GM12878 (cell line): ENCODE measurements at places on chromosomes 13 and 19. TPM values are rescaled to one million over a fixed set of nuclear protein-coding genes. Genes with fewer than 3 reads are reported as not detected.

The SPIB gene
- 85.0 and 90.7 TPM in 2 replicates for total RNA-seq

The CLEC4M gene
- 0.16 and 0.31 TPM in 2 replicates for total RNA-seq

The KLK2 gene
- 1.6 and 1.8 TPM in 2 replicates for total RNA-seq

The LRRC4B gene
- not detected in 2 replicates for total RNA-seq

The STOML3 gene
- not detected in 2 replicates for total RNA-seq

The APOC4 gene
- not detected in 2 replicates for total RNA-seq

GRCh38 chr13:105972306-105972721, 563.1 kb downstream of the EFNB2 start:
- no peak overlapping the region for H3K4me3 ChIP-seq
- H3K27me3 ChIP-seq, result no peaks in the 10 kb centered on the region
- no peaks in the 10 kb centered on the region for H3K4me1 ChIP-seq
- H3K27ac ChIP-seq, result no peak overlapping the region

GRCh38 chr13:29105779-29106178, 285.6 kb downstream of the MTUS2 start:
- H3K36me3 ChIP-seq, result no peaks in the 10 kb centered on the region
- H3K27ac ChIP-seq, result no peak overlapping the region
- H3K4me1 ChIP-seq, result no peaks in the 10 kb centered on the region
- DNase-seq, result no peak
- no peaks in the 10 kb centered on the region for H3K27me3 ChIP-seq

GRCh38 chr13:75092143-75092542, 389.8 kb downstream of the TBC1D4 start:
- H3K4me3 ChIP-seq, result no peak overlapping the region
- no peak overlapping the region for H3K27ac ChIP-seq
- H3K4me1 ChIP-seq, result no peaks in the 10 kb centered on the region
- H3K27me3 ChIP-seq, result no peaks in the 10 kb centered on the region
- DNase-seq, result no peak

- H3K36me3 ChIP-seq, result no peaks in the 10 kb centered on the region
- H3K27me3 ChIP-seq, result no peaks in the 10 kb centered on the region
- no peaks in the 10 kb centered on the region for H3K4me1 ChIP-seq
- no peak for DNase-seq
Measured at GRCh38 chr13:67267136-67267535, 37.0 kb upstream of the PCDH9 start.

GRCh38 chr13:28817204-28817603, 2.9 kb upstream of the MTUS2 start:
- peaks cover 3% of the 10 kb centered on the region for H3K27me3 ChIP-seq
- H3K27ac ChIP-seq, result no peak overlapping the region
- H3K36me3 ChIP-seq, result no peaks in the 10 kb centered on the region
- DNase-seq, result no peak
- H3K4me3 ChIP-seq, result no peak overlapping the region

DNA sequence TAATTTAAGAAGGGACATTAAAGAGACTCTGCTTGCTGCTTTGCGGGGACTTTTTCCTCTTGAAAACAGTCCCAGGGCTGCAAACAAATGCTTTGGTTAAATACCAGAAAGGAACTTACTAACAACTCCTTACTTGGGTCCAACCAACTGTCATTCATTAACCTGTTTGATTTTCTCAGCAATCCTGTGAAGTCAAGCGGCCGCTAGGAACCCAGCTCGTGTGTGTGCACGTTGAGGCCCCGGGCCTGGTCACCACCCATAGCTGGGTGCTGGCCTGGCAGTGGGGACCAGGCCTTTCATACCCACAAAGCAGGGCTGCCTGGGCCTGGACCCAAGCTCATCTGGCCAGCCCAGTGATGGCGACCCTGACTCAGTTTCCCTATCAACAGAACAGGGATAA, 50.7 kb downstream of the C1QTNF9 start:
- H3K27ac ChIP-seq, result no peak overlapping the region
- no peaks in the 10 kb centered on the region for H3K36me3 ChIP-seq
- H3K4me1 ChIP-seq, result no peaks in the 10 kb centered on the region
- no peak overlapping the region for H3K4me3 ChIP-seq

DNA sequence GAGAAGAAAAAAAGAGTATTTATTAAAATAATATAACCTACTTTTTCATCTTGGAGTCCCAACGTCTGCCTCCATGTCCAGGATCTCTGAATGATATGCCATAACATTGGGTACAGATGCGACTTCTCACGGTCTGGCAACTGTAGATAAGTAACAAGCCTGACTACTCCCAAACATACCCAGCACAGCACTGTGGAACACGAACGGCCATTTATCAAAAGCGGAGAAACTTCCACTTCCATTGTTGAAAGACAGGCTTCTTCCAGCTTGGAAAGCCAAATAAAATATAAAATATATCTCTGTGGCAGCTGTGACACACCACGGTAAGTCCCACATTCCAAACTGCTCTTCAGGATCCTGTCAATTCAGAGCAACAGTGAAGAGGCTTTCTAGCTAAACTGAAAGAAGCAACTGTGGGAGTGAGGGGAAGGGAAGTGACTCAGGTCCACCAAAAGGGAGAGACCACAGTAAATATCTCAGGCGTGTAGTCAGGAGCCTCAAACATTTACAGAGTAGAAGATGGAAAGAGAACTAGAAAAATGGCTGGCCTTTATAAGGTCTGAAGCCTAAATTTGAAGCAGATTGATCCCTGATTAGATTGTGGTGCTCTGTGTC, 331.7 kb downstream of the LIG4 start:
- no peaks in the 10 kb centered on the region for H3K27me3 ChIP-seq
- no peaks in the 10 kb centered on the region for H3K36me3 ChIP-seq
- no peaks in the 10 kb centered on the region for H3K4me1 ChIP-seq
- no peak overlapping the region for H3K27ac ChIP-seq

DNA sequence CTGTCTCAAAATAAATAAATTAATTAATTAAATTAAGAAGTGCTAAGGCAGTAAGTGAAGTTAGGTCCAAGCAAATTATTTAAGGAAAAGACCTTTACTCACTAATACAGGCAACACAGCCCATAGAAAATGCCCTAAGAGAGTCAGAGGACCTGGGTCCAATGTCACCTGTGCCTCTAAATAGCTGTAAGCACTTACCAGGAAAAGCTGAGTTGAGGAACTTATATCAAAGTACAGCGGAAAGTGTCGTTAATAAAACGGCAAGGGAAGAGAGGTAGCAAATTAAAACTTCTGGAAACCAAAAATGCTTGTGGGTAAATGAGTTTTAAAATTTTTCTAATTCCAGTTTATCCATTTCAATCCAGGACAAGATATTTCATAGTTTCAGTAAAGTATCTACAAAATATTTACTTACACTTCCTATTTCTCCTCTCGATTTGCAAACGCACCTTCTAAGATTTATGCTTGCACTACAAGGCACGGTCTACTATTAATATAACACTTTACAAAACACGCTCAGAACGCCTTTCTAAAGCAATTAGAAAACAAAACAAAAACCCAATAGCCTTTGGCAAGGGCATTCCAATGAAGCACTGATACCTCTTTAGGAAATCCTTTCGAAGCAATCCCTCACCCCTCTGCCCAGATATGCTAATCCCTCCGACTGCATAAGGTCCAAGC, 963 bp downstream of the VPS36 start:
- no peaks in the 10 kb centered on the region for H3K27me3 ChIP-seq
- peak overlapping the region; percentile 90 for H3K27ac ChIP-seq
- H3K36me3 ChIP-seq, result no peaks in the 10 kb centered on the region
- peak overlapping the region; percentile 69 for H3K4me3 ChIP-seq
- peaks cover 14% of the 10 kb centered on the region for H3K4me1 ChIP-seq

DNA sequence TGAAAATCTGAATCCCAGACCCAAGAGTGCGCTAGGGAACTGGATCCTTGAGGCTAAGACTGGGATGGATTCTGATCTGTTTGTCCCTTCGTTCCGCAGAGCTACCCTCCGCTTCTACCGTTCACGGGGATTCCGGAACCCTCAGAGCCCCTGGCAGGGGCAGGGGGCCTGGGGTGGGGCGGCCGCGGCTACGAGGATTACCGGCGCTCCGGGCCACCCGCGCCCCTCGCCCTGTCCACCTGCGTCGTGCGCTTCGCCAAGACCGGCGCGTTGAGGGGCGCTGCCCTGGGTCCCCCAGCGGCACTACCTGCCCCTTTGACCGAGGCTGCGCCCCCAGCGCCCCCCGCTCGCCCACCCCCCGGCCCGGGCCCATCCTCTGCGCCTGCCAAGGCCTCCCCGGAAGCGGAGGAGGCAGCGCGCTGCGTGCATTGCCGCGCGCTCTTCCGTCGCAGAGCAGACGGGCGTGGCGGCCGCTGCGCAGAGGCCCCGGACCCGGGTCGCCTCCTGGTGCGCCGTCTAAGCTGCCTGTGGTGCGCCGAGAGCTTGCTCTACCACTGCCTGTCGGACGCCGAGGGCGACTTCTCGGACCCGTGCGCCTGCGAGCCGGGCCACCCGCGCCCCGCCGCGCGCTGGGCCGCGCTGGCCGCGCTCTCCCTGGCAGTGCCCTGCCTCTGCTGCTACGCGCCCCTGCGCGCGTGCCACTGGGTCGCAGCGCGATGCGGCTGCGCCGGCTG, 7.1 kb downstream of the SPRED3 start:
- no peaks in the 10 kb centered on the region for H3K4me1 ChIP-seq
- no peak for DNase-seq
- peaks cover 2% of the 10 kb centered on the region; the same call in 1 of the 2 replicates for H3K27me3 ChIP-seq
- no peak overlapping the region for H3K4me3 ChIP-seq
- H3K36me3 ChIP-seq, result no peaks in the 10 kb centered on the region
- no peak overlapping the region for H3K27ac ChIP-seq

DNA sequence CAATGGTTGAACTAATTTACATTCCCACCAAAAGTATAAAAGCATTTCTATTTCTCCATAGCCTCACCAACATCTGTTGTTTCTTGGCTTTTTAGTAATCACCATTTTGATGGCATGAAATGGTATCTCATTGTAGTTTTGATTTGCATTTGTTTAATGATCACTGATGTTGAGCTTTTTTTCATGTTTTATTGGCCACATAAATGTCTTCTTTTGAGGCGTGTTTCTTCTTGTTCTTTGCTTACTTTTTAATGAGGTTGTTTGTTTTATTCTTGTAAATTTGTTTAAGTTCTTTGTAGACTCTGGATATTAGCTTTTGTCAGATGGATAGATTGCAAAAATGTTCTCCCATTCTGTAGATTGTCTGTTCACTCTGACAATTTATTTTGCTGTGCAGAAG, 28.2 kb downstream of the ZNF714 start:
- H3K36me3 ChIP-seq, result no peaks in the 10 kb centered on the region
- DNase-seq, result no peak
- H3K4me1 ChIP-seq, result no peaks in the 10 kb centered on the region
- H3K27ac ChIP-seq, result no peak overlapping the region
- no peaks in the 10 kb centered on the region for H3K27me3 ChIP-seq

DNA sequence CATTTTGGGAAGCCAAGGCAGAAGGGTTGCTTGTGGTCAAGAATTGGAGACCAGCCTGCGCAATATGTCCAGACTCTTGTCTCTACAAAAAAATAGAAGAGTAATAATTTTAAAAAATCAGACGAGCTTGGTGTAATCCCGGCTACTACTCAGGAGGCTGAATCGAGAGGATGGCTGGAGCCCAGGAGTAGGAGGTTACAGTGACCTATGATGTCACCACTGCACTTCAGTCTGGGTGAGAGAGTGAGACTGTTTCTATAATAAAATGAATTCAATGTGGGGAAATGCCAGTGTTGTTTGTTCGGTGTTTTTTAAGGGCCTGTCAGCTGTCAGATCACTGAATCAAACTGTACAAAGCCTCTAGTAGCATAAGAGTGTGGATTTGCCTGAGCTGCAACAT, 1.2 kb upstream of the FBXL3 start:
- H3K36me3 ChIP-seq, result no peaks in the 10 kb centered on the region
- no peaks in the 10 kb centered on the region for H3K4me1 ChIP-seq
- no peaks in the 10 kb centered on the region for H3K27me3 ChIP-seq
- H3K27ac ChIP-seq, result no peak overlapping the region
- H3K4me3 ChIP-seq, result no peak overlapping the region
- DNase-seq, result no peak

DNA sequence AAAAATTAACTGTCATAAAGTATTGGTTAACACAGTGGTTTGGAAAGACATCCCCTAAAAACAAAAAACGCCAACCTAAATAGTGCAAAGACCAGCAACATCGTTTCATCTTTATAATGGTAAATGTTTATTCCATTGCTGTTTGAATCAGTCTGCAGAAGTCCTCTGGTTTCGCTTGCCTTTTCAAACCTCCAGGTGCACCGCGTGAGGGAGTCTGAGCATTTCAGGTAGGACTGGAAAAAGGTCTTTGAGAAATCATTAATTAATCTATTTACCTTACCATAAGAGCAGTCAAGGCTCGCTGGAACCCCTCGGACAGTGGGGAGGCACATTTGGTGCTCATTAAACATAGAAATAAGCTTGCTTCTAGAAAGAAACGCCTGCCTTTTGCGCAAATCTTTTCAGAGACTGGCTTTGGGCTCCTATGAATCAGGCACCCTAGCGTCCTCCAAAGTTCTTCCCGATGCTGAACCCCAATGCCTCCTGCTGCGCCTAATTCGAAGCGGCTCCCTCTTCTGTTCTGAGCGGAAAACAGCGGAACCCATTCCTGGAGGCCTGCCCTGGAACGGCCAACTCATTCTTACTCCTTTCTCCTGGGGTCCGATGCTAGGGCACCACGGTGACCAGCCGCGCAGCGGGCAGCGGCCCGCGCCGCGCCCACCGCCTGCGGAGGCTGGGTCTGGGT, 951 bp upstream of the MTUS2 start:
- no peaks in the 10 kb centered on the region for H3K4me1 ChIP-seq
- H3K4me3 ChIP-seq, result no peak overlapping the region
- no peaks in the 10 kb centered on the region for H3K36me3 ChIP-seq
- peaks cover 8% of the 10 kb centered on the region; the same call in 1 of the 2 replicates for H3K27me3 ChIP-seq
- DNase-seq, result no peak

DNA sequence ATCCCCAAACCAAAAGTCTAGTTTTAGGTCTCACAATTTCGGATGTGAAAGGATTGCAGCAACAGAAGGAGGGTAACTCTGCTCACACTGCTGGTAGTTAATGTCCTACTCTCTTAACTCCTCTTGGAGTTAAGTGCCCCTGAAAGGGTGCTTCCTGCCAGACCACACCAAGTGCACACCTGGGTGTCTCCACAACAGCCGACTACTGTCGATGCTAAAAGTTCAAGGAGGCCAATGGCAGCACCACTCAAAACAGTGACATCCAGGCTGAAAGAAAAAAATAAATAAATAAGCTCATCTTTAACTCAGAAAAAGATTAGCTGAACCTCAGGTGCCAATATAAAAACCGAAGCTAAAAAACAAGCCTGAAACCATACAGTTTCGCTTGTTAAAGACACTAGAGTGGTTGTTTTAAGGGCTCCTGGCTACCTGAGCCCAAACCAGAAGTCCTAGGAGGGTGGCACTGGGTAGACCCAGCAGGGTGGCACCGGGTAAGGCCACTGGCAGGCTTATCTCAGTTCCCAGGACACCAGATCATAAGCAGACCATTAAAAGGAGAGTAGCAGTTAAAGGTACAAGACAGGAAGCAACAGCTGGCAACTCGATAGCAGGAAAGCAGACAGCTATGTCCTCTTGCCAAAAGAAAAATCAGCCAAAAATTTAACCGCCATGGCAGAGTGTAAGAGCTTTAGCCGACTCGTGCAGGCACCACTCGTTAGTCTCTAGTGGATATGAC, 39.3 kb downstream of the BRD4 start:
- peaks cover 8% of the 10 kb centered on the region for H3K36me3 ChIP-seq
- no peaks in the 10 kb centered on the region for H3K27me3 ChIP-seq
- H3K4me1 ChIP-seq, result peaks cover 57% of the 10 kb centered on the region
- peak overlapping the region; percentile 43; the same call in 1 of the 2 replicates for H3K4me3 ChIP-seq
